ENCODE measurements at places on chromosomes 7 and 10.

DNA sequence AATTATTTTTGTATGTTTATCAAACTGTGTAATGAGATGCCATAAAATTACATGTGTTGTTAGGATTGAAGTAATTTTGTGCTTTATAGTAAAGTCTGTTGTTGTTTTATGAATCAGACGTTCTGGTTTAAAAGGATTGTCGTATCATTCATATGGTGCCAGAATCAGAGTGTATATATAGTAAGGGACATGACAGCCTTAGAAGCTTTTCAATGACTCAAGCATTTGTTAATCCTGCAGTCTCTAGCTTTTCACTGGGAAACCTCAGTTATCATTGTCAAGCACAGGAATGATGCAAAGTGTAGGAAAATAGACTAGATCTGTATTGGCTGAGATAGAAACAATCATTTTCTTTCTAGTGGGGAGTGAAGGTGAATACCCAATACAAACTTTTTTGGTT lies 57.5 kb downstream of the TRRAP start:
- no peak for DNase-seq

GRCh38 chr7:85090143-85090542 lies 96.7 kb downstream of the SEMA3D start:
- DNase-seq = no peak

DNA sequence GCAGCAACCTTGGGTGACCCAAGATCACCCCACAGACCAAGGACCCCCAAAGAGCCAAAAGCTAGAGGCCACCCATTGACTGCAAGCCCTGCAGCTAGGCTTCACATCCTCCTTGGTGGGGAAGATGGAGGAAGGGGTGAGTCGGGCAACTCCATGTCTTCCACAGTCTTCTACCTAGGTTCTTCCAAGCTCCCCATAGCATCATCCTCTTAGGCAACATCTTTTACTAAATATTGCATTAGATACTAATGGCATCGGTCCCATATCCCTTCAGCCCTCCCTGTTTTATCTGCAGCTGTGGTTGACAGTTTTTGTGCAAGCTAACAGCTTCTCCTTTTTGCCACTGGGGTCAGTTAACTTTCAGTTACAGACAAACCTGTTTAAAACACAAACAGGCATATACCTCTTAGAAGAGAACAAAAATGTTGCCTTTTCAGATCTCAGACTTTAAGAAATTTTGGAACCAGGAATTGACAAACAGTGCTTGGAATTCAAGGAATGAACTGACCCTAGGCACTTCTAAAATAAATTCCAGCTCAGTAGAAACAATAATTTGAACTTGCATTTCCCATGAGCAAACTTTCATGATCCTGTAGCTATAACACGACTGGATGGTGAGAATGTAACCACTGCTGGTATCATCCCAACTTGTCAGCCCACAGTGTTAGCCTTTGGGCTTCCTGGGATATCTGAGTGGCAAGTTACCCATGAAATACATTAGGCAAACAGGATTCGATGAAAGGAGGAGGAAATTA lies 33.9 kb upstream of the MSMB start:
- no peak for DNase-seq

DNA sequence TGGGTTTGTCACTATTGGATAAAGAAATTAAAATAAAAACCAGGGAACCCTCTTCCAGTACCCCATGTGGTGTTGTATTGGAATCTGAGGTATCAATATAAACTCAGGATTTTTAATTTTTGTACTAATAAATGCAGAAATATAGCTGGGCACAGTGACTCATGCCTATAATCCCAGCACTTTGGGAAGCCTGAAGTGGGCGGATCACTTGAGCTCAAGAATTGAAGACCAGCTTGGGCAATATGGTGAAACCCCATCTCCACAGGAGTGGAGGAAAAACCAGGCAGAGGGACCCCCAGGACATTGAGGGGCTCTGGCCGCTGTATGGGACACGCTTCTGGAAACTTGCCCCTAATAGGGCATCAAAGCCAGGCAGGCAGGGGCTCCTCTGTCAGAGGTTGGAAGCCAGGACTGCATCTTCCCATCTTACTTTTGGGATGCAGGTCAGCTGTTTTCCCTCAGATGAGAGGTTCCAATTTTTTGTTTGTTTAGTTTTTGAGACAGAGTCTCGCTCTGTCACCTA lies 11.1 kb downstream of the ADIRF start:
- no peak for DNase-seq

DNA sequence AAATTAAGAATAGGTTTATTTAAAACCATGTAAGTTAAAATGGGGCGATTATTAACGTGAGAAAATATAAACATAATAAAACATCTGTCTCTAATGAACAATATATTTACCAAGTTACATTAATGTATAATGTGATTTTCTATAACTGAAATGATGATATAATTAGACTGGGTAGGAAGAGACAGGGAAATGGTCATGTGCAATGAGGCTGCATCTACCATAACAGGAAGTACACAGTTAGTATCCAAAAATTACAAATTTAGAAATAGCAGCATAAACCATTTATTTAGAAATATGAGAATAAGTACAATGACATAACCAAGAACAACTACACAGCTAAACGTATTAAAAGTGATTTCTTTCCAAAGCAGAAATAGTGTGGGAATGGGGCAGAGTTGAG lies 25.8 kb upstream of the BET1 start:
- no peak for DNase-seq

DNA sequence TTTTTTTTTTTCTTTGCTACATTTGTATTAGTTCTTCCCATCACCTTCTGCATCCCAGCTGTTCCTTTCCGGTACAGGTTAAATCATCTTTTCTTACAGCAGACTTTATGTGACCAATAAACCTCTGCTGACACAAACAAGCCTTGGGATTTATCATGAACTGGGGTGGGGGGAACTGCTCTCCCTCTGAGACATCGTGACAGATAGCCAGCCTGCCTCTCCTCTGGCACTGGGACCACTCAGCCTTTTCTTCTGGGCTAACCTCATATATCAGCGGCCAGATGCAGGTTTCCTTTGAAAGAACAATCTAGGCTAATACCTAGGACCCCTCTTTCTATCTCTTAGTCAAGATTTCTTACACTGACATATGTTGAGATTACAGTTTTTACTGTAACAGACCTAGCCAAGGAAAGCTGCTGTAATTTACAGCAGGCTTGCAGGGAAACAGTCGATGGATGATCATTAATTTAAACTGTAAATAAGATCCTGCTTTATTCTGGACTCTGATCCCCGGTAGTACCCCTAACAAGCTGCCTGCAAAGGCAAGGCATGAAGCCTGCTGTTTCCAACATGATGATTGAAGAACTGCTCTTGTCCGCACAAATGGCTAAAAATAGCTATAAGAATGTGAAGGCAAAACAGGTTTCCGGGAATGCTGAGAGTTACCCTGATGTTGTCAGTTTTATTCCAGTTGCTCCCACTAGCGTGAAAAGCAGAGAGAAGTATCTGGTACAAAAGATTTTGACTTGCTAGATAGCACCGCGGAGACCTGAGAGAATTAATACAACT lies 338.7 kb downstream of the SORCS1 start:
- no peak for DNase-seq

DNA sequence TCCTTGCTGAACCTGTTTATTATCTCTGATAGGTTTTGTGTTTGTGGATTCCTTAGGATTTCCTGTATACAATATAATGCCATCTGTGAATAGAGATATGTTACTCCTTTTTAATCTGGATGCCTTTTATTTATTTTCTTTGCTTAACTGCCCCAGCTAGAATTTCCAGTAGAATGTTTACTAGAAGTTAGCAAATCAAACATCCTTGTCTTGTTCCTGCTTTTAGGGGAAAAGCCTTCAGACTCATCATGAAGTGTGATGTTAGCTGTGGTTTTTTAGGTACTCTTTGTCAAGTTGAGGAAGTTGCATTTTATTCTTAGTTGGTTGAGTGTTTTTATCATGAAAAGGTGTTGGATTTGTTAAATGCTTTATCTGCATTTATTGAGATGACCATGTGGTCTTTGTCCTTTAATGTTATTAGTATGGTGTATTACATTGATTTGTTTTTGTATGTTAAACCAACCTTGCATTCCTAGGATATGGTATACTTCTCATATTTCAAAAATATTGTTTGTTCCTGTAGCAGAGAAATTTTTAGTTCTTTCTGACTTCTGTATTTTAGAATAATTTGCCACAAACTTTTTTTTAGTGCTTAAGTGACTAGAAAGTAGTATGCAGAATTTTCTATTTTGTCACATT lies 24.3 kb downstream of the PPP2R2D start:
- DNase-seq = no peak

- DNase-seq = no peak
Observed at GRCh38 chr10:103881416-103882284, 26.3 kb upstream of the SH3PXD2A start.

- DNase-seq = no peak
Observed at GRCh38 chr10:79384773-79385391, 37.6 kb downstream of the PPIF start.

DNA sequence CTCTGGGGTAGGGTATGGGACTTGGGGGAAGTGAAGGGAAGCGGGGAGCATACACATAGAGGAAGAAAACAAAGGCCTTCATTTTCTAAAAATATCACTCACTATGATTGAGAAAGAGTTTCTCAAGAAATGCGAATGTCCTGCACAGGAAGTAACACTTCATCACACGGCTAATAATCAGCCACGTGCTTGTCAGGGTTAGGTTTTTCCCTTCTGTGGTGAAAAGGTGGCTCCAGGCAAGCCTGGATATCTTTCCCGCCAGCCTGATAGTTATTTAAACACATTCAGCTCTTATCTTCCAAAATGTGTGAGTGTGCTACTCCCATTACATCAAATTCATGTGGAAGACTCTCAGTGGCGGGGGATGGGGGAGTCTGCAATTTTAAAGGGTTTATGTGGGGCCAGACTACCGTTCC lies 166.4 kb upstream of the ADO start:
- DNase-seq = no peak

GRCh38 chr10:111089293-111089692 lies 12.5 kb downstream of the ADRA2A start:
- DNase-seq = no peak

- no peak for DNase-seq
Observed at GRCh38 chr10:90887555-90887954, 15.8 kb downstream of the RPP30 start.

- no peak for DNase-seq
Observed at GRCh38 chr7:104906556-104906955, 107.4 kb upstream of the KMT2E start.

DNA sequence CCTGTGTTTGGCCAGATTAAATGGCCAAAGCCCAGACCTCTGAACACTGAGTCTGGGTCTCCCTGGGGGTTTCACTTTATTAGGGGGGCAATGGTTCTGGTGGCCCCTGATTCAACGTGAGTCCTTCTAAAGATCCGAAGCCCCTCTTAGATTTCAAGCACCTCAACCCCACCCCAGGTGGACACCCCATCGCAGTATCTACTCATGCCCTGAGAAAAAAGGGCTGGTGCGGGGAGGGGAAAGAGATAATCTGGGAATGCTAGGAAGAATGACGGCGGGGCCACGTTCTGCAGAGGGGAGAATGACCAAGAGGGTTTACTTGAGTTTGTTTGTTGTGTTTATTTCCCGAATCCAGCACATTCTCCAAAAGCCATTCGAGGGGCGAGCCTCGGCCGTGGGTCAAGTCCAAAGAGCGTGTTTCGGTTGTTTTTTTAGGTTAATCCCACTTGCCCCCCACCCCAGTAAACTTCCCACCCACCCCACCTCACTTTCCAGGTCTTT lies 832 bp downstream of the PDLIM1 start:
- no peak for DNase-seq

DNA sequence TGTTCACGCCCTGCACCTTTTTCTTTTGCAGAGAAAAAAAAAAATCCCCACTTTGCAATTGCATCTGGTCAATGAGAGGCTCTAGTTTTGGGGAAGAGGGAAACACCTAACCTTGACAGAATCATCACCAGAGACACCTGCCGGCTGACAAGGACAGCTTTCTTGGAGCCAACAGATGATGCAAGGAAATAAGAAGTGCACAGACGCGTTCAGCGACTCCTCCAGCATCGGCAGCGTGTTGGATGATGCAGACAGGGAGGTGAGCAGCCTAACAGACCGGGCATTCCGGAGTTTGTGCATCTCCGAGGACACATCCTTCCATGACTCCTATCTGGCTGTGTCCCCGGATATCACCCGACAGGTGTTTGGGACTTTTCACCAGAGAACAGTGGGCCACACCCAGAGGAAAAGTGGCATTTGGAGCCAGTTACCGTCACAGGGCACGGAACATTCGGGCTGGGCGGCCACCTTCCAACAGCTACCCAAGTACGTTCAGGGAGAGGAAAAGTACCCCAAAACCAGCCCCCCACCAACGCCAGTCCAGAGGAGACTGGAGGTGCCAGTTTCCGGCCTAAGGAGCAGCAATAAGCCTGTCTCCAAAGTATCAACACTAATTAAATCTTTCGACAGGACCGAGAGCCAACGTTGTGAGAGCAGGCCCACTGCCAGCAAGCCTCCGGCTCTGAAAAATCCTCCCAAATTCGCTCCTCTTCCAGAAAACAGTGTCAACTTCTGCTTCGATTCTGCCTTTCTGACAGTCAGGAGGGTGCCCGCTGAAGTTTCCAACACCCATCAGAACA lies 23.6 kb downstream of the C10orf71 start:
- DNase-seq = no peak

GRCh38 chr10:73810735-73811465 lies 498 bp downstream of the NDST2 start:
- DNase-seq = no peak

GRCh38 chr10:56547163-56547562 lies 186.1 kb upstream of the ZWINT start:
- DNase-seq = no peak

DNA sequence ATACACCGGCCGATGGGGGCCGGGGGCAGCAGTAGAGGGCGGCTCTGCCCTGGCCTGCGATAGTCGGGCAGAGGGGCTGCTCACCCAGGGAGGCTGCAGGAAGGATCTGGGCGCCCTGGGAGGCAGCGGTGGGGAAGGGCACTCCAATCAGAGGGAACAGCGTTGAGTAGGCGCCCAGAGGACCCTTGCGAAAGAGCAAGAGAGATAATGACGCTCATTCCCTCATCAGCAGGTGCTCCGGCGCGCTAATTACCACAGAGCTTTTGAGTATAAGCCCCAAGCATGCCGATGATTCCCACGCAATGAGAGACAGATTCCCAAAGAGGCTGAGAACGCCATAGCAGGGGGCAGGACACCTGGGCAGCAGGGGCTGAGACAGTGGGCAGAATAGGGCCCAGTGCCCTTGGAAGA lies 215.3 kb downstream of the MAD1L1 start:
- no peak for DNase-seq

- no peak for DNase-seq
Observed at GRCh38 chr10:80253266-80253962, 36.0 kb downstream of the MAT1A start.

- DNase-seq = no peak
Observed at GRCh38 chr10:3757638-3758490, 27.1 kb downstream of the KLF6 start.

Data from SW 1271 (cell line).